ENCODE measurements at places on chromosomes 4 and X. TPM values are rescaled to one million over a fixed set of nuclear protein-coding genes. Genes with fewer than 3 reads are reported as not detected.

NDST3 gene
- 2.6 TPM for polyA plus RNA-seq

DNA sequence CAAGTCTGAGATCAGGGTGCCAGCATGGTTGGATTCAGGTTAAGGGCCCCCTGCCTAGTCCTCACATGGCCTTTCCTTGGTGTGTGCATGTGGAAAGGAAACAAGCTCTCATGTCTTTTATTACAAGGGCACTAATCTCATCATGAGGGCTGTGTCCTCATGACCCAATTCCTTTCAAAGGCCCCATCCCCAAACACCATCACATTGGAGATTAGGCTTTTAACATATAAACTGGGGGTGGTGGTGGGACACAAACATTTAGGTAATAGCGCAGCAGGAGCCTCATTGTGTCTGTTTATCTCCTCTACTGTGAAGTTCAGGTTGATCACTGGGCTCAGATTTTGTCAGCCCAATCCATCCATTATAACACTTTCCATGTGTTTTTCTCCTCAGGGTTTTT, 41.0 kb downstream of the BEX3 start:
- no peak for DNase-seq

PPARGC1A gene
- polyA plus RNA-seq, result 26.9 TPM

GRCh38 chr4:126777649-126778048, 855.1 kb upstream of the INTU start:
- DNase-seq, result no peak

DNA sequence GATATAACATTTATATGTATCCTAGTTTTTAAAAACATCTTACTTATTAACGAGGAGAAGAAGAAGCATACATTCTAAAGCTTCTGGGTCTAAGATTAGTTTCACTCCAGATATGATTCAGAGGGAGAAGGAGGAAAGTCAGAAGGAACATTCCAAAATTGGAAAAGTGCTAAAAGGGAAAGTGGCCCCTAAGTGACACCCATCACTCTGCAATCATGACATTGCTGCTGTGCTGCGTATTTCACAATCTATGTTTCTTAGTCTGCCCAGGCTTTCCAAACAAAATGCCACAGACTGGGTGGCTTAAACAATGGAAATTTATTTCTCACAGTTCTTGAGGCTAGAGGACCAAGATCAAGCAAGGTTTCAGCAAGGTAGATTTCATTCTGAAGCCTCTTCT, 72.5 kb upstream of the ATOH1 start:
- DNase-seq, result no peak

- DNase-seq, result no peak
Measured at GRCh38 chr4:78749972-78750727, 26.0 kb upstream of the BMP2K start.

ARMCX1 gene
- polyA plus RNA-seq, result 50.8 TPM

GRCh38 chr4:38802561-38803355, 1.8 kb downstream of the TLR1 start:
- DNase-seq, result no peak

- no peak for DNase-seq
Measured at GRCh38 chr4:90824266-90825150, 697.3 kb downstream of the CCSER1 start.

DNA sequence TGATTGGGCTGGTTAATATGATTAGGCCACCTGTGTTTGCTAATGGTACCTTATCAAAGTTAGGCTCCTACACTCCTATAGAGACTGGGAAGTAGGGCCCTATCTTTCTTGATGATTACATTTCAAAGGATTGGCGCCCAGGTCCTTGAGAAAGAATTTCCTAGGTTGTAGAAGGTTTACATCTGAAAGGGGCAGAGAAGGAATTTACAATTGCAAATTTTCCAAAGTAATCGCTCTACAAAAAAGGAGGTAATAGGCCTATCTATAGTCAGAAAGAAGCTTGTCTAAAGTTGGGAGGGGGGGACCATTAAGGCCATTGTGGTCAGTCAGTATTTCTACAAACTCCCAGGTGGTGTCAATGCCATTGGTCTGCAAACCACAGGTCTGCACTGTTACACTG, 638.4 kb downstream of the IL1RAPL1 start:
- no peak for DNase-seq

GRCh38 chr4:148064451-148064850, 332.6 kb downstream of the ARHGAP10 start:
- no peak for DNase-seq

CCKAR gene
- polyA plus RNA-seq, result not detected

DNA sequence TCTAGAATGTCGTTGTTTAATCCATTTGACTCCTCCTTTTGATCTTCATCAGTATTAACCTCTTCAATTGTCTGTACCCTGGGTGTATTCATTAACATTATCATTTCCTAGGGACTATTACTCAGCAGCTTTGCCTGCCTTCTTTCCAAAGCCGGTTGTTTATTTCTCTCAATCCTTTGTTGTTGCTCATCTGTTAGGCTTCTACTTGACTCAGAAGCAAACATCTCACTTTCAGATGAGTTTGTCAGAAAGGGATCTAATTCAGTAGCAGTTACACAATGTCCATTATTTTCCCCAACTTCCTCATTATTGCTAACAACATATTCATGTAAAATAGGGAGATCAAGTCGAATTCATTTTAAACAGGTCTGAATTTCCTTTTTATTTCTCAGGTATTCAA, 22.1 kb upstream of the HSD17B10 start:
- no peak for DNase-seq

NAAA gene
- polyA plus RNA-seq, result 13.6 TPM

MUC7 gene
- polyA plus RNA-seq, result 0.13 TPM

- no peak for DNase-seq
Measured at GRCh38 chrX:117996918-117997480, 119.6 kb downstream of the KLHL13 start.

DNA sequence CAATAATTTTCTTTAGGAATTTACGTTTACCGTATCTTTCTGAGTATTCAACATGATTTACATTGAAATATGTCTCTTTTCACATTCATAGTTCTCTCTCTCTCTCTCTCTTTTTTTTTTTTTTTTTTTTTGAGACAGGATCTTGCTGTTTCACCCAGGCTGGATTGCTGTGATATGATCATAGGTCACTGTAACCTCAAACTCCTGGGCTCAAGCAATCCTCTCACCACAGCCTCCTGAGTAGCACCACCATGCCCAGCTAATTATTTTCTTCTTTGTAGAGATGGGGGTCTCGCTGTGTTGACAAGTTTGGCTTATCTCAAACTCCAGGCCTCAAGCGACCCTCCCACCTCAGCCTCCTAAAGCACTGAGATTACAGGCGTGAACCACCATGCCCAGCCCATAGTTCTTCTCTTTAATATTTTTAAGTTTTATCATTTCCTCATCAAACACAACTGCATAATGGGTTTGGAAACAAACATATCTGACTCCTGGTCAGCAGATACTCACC, 9.8 kb downstream of the SRP72 start:
- DNase-seq, result no peak

DNA sequence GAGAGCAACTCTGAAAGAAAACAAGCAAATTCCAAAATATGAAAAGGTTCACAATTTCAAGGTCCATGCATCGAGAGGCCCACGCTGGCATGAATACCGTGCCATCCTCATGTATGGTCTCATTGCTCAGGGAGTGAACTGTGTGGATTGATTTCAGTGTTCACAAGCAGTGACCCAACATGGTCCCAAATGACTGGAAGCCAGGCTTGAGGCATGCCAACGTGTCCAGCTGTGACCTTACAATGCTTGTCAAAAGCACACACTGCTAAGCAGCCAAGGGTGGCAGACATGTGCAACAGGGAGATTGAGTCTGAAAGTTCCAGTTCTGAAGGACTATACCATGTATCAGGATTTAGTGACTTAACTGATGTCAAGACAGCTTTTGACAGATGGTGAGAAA, 58.7 kb upstream of the CLDN24 start:
- no peak for DNase-seq

DNA sequence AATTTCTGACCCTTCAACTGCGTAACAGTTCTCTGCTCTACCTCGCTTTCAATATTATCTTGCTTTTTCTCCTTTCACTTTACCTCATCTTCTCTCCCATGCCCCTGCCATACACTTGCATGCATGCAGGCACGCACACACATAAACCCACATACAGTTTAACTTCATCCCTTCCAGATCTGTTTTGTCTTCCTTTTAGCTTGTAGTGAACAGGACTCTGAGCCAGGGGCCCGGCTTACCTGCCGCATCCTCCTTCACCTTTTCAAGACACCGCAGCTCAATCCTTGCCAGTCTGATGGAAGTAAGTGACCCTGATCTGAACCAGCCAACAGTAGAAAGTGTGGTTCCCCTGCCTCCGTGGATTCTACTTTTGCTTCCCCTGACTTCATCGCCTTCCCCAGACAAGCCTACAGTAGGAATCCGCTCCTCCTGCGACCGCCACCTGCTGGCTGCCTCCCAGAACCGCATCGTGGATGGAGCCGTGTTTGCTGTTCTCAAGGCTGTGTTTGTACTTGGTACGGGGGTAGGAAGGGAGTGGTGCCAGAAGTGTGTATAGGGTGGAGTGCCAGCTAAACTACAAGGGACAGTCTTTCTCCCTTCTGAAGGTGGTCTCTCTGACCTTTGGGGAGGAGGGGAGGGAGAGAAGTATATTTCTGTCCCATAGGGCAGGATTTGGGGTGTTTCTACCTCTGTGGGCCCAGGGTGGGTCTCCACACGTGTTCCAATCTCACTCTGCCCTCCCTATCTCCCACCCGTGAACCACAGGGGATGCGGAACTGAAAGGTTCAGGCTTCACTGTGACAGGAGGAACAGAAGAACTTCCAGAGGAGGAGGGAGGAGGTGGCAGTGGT, 10.7 kb downstream of the MED12 start:
- no peak for DNase-seq

- DNase-seq, result no peak
Measured at GRCh38 chr4:153638999-153639398, 45.1 kb upstream of the TLR2 start.

All from left renal cortex interstitium (tissue), 4 donors.